ENCODE measurements at places on chromosomes 11 and 22. TPM values are rescaled to one million over a fixed set of nuclear protein-coding genes. Genes with fewer than 3 reads are reported as not detected.

OR2AG2 gene
- total RNA-seq = not detected

APOA4 gene
- not detected for total RNA-seq

LRP4 gene
- 32.3 TPM for total RNA-seq

MYEOV gene
- total RNA-seq = not detected

DERL3 gene
- 1.5 TPM for total RNA-seq

SCGB2A2 gene
- total RNA-seq = not detected

DCDC1 gene
- total RNA-seq = not detected

DNA sequence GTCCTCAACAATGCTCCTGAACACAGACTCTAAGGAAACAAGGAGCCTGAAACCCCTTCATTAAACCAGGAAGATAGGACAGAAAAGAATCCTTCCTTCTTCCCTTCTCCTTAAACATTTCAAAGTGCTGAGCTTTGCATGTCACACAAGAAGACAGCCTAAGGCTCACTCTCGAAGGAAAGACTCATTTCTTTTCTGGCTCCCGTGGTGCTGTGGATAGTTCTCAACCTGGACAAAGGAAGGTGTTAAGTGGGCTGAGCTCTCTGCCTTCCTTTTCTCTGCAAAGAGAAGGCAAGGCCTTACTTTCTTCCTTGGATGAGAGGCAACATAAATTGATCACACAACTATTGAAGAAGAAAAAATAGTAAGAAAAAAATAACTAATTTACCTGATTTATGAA lies 452.4 kb upstream of the DDI1 start:
- H3K4me1 ChIP-seq = peaks cover 14% of the 10 kb centered on the region
- H3K36me3 ChIP-seq = no peaks in the 10 kb centered on the region
- H3K27ac ChIP-seq = no peak overlapping the region
- H3K4me3 ChIP-seq = no peak overlapping the region
- DNase-seq = no peak

GRCh38 chr11:75145972-75146519 lies 4.9 kb upstream of the SLCO2B1 start:
- H3K36me3 ChIP-seq = no peaks in the 10 kb centered on the region
- H3K4me3 ChIP-seq = no peak overlapping the region
- no peak overlapping the region for H3K27ac ChIP-seq
- H3K4me1 ChIP-seq = peaks cover 3% of the 10 kb centered on the region
- no peaks in the 10 kb centered on the region for H3K27me3 ChIP-seq
- no peak for DNase-seq

DNA sequence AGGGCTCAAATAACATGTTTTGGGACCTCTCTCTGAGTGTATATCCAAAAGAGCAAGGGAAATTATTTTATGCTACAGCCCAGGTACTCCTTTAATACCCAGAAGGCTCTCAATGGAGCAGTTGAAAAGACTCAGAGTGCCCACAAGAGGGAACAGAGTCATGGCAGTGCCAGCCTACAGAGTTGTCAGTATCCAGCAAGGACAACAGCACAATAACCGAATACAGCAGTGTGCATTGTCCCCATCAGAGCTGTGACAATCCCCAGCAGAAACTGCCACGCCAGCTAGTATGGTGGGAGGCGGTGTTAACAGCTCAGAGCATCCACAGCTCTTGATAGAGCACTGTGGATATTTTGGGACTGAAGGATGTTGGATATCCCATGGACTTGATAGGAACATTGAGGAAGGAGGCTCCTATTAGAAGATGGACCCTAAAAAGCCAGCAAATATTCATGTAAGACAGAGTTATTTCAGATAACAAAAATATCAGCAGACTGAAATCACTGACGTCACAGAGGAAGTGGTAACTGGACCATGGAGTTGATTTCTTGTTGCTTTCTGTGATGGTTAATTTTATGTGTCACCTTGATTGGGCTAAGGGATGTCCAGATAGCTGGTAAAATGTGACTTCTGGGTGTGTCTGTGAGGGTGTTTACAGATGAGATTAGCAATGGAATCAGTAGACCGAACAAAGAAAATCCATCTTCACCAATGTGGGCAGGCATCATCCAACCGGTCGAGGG lies 17.7 kb upstream of the PAFAH1B2 start:
- H3K27ac ChIP-seq = no peak overlapping the region
- no peaks in the 10 kb centered on the region for H3K36me3 ChIP-seq
- no peak for DNase-seq
- no peaks in the 10 kb centered on the region for H3K27me3 ChIP-seq

DNA sequence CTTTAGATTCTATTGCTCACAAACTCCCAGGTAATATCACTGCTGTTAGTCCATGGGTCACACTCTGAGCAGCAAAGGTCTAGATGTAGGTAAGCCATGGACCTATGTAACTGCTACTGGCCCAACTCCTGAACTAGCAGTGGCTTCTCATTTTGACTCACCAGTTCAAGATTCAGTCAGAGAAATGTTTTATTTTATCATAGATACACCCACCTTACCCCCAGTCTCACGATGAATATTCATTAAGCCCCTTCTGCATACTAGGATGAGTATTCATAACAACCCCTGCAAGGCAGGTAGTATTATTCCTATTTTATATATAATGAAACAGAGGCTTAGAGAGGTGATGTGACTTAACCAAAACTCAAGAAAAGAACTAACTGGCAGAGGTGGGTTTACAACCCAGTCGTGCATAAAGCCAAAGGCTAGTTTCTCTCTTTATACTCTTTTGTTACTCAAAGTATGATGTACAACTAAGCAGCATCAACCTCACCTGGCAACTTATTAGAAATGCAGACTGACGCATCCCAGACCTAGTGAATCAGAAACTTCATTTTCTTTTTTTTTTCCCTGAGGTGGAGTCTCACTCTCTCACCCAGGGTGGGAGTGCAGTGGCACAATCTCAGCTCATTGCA lies 957.6 kb upstream of the CCDC90B start:
- H3K36me3 ChIP-seq = no peaks in the 10 kb centered on the region
- no peaks in the 10 kb centered on the region for H3K4me1 ChIP-seq
- DNase-seq = no peak
- no peak overlapping the region for H3K27ac ChIP-seq

DNA sequence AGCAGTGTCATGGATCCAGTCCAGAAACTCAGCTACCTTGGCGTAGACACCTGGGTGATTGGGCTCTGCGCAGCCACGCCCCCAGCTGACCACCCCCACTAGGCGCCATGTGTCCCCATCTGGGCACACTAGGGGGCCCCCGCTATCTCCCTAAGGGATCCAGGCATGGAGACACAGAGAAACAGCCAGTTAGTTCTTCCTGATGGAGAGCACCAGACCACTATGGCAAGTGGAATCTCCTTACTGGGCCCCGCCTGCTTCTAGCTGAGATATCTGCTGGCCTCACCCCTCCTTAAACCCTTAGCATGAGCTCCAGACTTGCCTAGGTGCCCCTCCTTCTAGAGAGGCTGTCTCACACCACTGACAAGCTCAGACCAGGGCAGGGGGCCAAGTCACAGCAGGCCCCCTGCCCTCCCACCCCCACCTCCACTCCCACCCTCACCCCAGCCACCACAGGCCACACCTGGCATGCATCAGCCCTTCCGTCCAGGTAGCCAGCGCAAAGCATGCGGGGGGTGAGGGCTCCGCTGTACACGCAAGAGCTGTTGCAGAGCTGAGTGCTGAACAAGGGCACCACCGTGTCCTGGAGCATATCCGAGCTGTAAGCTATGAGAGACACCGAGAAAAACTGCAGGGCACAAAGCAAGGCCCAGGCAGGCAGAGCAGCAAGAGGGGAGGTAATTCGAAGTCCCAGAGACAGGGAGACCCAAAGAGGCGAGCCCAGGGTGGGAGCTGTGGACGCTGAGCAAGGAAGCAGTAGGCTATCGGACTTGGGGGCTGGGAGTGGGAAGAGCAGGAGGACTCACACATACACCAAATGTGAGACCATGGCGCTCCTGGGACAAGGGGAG lies 16.1 kb downstream of the TMPRSS5 start:
- H3K36me3 ChIP-seq = no peaks in the 10 kb centered on the region
- no peak for DNase-seq
- H3K27ac ChIP-seq = no peak overlapping the region
- no peak overlapping the region for H3K4me3 ChIP-seq

DNA sequence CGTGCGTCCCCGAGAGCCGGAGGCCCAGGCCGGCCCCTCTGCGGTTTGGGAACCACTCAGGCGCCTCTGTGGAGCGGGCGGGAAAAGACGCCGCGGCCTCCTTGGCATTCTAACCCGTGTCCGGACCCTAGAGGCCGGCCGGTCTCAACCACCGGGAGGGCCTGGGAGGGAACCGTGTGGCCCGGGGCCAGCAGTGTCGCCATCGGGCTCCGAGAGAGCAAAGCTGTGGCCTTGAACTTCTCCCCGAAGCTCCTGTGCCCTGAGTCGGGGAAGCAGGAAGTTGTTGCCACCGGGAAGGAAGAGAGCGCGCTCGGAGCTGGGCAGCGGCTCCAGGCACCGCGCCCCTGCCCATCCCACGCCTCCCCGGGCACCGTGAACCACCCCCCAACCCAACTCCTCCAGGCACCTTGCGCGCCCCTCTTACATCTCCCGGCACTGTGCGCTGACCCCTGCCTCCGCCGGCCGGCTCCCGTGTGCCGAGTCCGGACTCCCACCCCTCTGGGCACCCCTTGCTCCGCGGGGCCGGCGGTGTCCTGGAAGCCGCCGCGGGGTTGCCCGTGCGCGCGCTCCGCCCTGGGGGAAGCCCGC lies 80.0 kb upstream of the PPARA start:
- no peaks in the 10 kb centered on the region for H3K36me3 ChIP-seq
- H3K4me3 ChIP-seq = peak overlapping the region; percentile 88
- H3K4me1 ChIP-seq = peaks cover 26% of the 10 kb centered on the region

DNA sequence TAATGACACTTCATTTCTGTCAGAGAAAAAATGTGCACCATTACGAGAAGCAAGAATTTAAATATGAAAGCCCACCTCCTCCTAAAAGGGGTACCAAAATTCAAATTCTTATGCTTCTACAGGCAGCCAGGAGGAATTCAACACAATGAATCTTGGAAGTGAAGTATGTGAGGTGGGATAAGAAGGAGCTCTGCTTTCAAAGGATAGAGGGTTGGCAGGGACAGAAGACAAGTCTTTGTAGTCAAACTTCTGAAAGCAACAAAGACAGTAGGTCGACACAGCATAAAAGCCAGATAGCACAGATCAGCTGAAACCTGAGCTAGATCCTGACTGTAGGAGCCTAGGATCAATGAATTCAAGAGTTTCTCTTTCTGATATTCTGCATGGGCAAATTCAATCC lies 17.4 kb downstream of the NARS2 start:
- no peak overlapping the region for H3K27ac ChIP-seq
- peaks cover 25% of the 10 kb centered on the region for H3K36me3 ChIP-seq
- DNase-seq = no peak
- H3K4me1 ChIP-seq = no peaks in the 10 kb centered on the region
- no peak overlapping the region for H3K4me3 ChIP-seq

- no peak overlapping the region for H3K4me3 ChIP-seq
- H3K4me1 ChIP-seq = peaks cover 12% of the 10 kb centered on the region
- no peak overlapping the region for H3K27ac ChIP-seq
- no peak for DNase-seq
- H3K27me3 ChIP-seq = no peaks in the 10 kb centered on the region
Observed at GRCh38 chr11:75492181-75492820, 33.4 kb downstream of the GDPD5 start.

DNA sequence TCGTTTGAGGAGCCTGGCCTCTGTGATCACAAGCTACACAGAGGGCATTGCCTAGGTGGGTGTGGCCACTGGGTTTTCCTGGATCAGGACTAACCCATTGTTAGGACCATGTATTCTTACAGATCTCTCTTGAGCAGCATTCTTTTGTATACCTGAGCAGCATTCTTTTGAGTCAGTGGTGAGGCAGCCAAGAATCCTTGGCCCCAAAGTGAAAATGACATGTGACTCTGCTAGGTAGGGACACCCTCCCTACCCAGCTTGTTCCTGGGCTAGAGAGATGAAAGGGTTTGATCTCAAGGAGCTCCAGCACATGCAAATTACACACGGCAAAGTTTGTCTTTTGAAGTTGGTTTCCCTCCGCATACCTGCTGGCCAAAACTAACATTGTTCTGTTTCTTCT lies 55.0 kb upstream of the HORMAD2 start:
- peaks cover 6% of the 10 kb centered on the region for H3K36me3 ChIP-seq
- no peak for DNase-seq
- no peaks in the 10 kb centered on the region for H3K27me3 ChIP-seq
- H3K4me1 ChIP-seq = peaks cover 5% of the 10 kb centered on the region

- no peak overlapping the region for H3K4me3 ChIP-seq
- no peak overlapping the region for H3K27ac ChIP-seq
- no peaks in the 10 kb centered on the region for H3K36me3 ChIP-seq
- no peaks in the 10 kb centered on the region for H3K4me1 ChIP-seq
Observed at GRCh38 chr22:44549701-44550100, 51.7 kb upstream of the RTL6 start.

DNA sequence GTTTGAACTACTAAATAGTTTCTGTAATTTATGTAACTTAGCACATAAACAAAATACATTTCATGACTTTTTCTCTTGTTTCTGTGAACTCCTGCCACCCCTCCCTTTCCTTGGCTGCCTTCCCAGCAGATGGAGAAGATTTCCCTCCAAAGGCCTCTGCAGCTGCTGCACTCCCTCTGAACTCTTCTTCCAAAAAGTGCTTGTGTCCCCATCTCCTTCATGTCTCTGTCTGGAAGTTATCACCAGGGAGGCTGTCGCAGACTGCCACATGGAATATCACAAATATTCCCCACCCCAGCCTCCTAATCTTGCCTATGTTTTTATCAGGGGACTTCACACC lies 1068.3 kb downstream of the OPCML start:
- no peak overlapping the region for H3K4me3 ChIP-seq
- DNase-seq = no peak
- H3K36me3 ChIP-seq = no peaks in the 10 kb centered on the region
- no peaks in the 10 kb centered on the region for H3K4me1 ChIP-seq
- no peak overlapping the region for H3K27ac ChIP-seq
- no peaks in the 10 kb centered on the region for H3K27me3 ChIP-seq

- H3K27me3 ChIP-seq = peaks cover 17% of the 10 kb centered on the region
- no peak overlapping the region for H3K4me3 ChIP-seq
- H3K27ac ChIP-seq = no peak overlapping the region
- H3K36me3 ChIP-seq = no peaks in the 10 kb centered on the region
Observed at GRCh38 chr22:38078046-38078840, 5.7 kb downstream of the SLC16A8 start.

- no peak for DNase-seq
- H3K4me3 ChIP-seq = peak overlapping the region; percentile 93
- peaks cover 39% of the 10 kb centered on the region for H3K4me1 ChIP-seq
Observed at GRCh38 chr11:64239662-64240434, 1.0 kb upstream of the FKBP2 start.

GRCh38 chr11:26321516-26321915 lies 10.4 kb upstream of the ANO3 start:
- no peak for DNase-seq
- H3K27me3 ChIP-seq = no peaks in the 10 kb centered on the region
- H3K4me3 ChIP-seq = no peak overlapping the region
- no peak overlapping the region for H3K27ac ChIP-seq

DNA sequence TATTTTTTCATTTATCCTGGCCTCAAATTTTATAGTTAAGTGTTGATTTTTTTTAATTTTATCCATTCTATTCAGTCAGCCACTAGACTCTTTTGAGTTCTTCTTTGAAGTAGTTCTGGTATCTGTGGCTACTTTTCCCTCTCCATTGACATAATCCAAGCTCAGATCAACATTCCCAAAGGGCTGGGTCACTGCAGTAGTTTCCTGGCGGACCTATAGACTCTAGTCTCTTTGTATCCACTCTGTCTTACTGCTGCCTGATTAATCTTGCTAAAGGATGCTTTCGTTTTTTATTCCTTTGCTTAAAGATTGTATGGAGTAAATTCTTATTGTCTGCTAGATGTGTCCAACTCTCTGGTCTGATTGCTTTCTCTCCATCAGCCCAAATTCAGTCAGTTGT lies 87.6 kb downstream of the UVRAG start:
- H3K4me3 ChIP-seq = no peak overlapping the region
- no peaks in the 10 kb centered on the region for H3K36me3 ChIP-seq
- no peaks in the 10 kb centered on the region for H3K27me3 ChIP-seq

Measured in psoas muscle (tissue), 8 donors.